ENCODE measurements at places on chromosomes 7 and 10. TPM values are rescaled to one million over a fixed set of nuclear protein-coding genes. Genes with fewer than 3 reads are reported as not detected.

PLXNA4 gene
- total RNA-seq = 27.7 TPM

GRK5 gene
- total RNA-seq = 85.3 TPM

OR13A1 gene
- total RNA-seq = not detected

MMP21 gene
- total RNA-seq = not detected

ZNF282 gene
- 20.7 TPM for total RNA-seq
